ENCODE measurements at places on chromosomes 3 and 15.

- no peak for DNase-seq
These were observed 119.4 kb upstream of the CGNL1 start for GRCh38 chr15:57256939-57257338.

- DNase-seq, result no peak
These were observed 28.8 kb downstream of the ACAA1 start for GRCh38 chr3:38107911-38108648.

DNA sequence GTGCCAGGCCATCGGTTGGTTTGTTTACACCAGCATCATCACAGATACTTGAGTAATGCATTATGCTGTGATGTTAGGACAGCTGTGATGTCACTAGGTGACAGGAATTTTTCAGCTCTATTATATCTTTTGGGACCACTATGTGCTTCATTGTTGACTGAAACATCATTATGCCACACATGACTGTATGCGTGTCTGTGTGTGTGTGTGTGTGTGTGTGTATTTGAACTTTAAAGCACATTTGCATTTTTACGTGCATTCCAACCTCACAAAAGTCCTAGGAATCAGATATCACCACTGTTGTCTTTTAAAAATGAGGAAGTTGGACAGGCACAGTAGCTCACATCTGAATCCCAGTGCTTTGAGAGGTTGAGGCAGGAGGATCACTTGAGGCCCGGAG is 223.0 kb downstream of the TBL1XR1 start:
- no peak for DNase-seq

GRCh38 chr15:88650556-88650955 is 11.7 kb downstream of the ISG20 start:
- DNase-seq, result no peak

DNA sequence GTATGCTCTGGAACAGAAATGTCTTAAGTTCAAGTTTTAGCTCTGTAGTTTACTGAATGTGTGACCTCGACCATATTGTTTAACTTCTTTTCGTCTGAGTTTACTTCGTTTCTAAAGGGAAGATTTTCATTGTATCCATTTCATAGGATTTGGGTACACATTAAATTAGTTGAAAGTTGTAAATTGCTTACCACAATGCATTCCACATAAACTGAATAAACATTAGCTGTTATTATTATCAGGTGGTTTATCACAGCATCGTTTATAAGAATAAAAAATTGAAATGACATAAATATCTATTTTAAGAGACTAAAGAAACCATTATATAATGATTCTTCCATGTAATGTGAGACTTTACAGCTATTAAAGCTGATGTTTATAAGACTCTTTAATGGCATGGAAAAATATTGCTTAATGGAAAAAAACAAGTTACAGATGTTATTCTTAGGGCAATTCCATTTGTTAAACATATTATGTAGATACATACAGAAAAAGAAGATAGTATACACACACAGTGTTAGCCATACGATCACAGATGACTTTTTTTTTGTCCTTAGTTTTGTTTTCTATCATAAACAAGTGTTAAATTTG is 342.3 kb upstream of the SGO1 start:
- DNase-seq, result no peak

DNA sequence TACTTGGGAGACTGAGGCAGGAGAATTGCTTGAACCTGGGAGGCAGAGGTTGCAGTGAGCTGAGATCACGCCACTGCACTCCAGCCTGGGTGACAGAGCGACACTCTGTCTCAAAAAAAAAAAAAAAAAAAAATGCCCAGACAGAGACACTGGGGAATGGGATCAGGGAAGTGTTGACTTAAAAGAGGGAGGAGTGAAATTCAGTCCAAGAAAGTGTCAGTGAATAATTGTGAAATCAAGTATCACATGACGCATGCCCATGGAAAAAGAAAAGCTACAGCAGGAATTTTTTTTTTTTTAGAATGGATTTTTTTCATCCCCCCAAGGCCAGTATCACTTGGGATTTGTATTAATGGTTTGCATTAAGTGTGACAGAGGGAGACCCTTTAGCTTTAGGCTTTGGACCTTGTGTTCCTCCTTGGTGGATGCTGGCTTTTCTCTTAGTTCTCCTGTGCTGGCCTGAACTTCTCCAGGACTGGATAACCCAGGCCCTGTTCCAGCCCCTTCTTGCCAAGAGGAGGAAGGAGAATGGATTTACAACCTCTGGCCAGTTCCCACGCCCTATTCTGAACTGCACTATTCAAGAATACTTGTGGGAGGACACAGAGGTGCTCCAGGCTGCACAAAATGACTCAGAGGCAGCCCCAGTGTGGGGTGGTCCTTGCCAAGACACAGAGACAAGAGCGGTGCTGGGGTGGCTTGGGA is 36.7 kb upstream of the ZNF774 start:
- no peak for DNase-seq
